Esophagus muscularis mucosa (tissue), 4 donors: ENCODE measurements at places on chromosomes 5 and 9.

GRCh38 chr5:153511622-153512021 lies 21.2 kb downstream of the GRIA1 start:
- H3K27me3 ChIP-seq = no peaks in the 10 kb centered on the region
- peak; percentile 19 for DNase-seq
- no peaks in the 10 kb centered on the region for H3K4me1 ChIP-seq
- H3K36me3 ChIP-seq = no peaks in the 10 kb centered on the region

DNA sequence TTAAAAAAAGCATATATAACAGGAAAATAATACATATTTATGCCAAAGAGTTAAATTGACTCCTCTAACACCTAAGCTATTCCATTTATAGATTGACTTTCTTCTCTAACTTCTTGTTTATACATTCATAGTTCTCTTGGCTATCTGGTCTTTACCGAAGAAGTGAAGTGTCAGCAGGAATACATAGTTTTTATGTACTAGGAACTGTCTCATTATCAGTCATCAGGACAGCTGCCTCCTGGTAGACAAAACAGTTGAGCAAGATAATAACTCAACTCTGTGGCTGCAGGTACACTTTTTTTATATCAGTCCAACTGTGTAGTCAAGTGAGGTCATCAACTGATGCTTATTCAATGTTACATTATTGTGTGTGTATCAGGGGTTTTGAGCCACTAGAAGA lies 1436.0 kb upstream of the NUDT12 start:
- H3K27me3 ChIP-seq = no peaks in the 10 kb centered on the region
- no peak for DNase-seq
- H3K4me3 ChIP-seq = no peak overlapping the region

GRCh38 chr5:115577741-115578140 lies 24.5 kb downstream of the TICAM2 start:
- H3K36me3 ChIP-seq = peaks cover 9% of the 10 kb centered on the region
- no peak overlapping the region for H3K27ac ChIP-seq
- peaks cover 5% of the 10 kb centered on the region for H3K4me1 ChIP-seq
- no peak overlapping the region for H3K4me3 ChIP-seq

- no peaks in the 10 kb centered on the region for H3K36me3 ChIP-seq
- no peak overlapping the region for H3K27ac ChIP-seq
- DNase-seq = no peak
- H3K4me1 ChIP-seq = peaks cover 9% of the 10 kb centered on the region
Measured at GRCh38 chr5:134249469-134250379, 23.9 kb upstream of the PPP2CA start.
